ENCODE measurements at places on chromosomes 11 and 22. TPM values are rescaled to one million over a fixed set of nuclear protein-coding genes. Genes with fewer than 3 reads are reported as not detected.

TYR gene
- total RNA-seq: not detected

TEX12 gene
- total RNA-seq: not detected

ARFIP2 gene
- total RNA-seq: 58.5 TPM

CECR2 gene
- total RNA-seq: 2.3 TPM

CYTH4 gene
- total RNA-seq: 5.7 TPM

NRXN2 gene
- total RNA-seq: 2.3 TPM

CHEK2 gene
- total RNA-seq: not detected

PUS3 gene
- 19.4 TPM for total RNA-seq

PDGFB gene
- total RNA-seq: 24.8 TPM

DERL3 gene
- total RNA-seq: 1.2 TPM

PATE2 gene
- 0.85 TPM for total RNA-seq

SCN3B gene
- 2.4 TPM for total RNA-seq

DUSP8 gene
- under 0.01 TPM for total RNA-seq

PTPMT1 gene
- 38.5 TPM for total RNA-seq

PHF21A gene
- 25.1 TPM for total RNA-seq

BTBD18 gene
- total RNA-seq: not detected

IRAG1 gene
- 21.2 TPM for total RNA-seq

POLDIP3 gene
- 73.3 TPM for total RNA-seq

OR56A5 gene
- not detected for total RNA-seq

ADAMTS15 gene
- 16.6 TPM for total RNA-seq

OR2AG1 gene
- total RNA-seq: not detected

CTSC gene
- total RNA-seq: 28.8 TPM

TSPAN18 gene
- 117 TPM for total RNA-seq

ACRV1 gene
- not detected for total RNA-seq

ZBTB16 gene
- total RNA-seq: 196 TPM

GRAP2 gene
- total RNA-seq: not detected

C22orf31 gene
- total RNA-seq: not detected

OR51B5 gene
- total RNA-seq: not detected

OR52H1 gene
- not detected for total RNA-seq

HYOU1 gene
- 86.1 TPM for total RNA-seq

SPTY2D1 gene
- total RNA-seq: 16.5 TPM

PNPLA5 gene
- total RNA-seq: not detected

SCGB1D4 gene
- total RNA-seq: 2.0 TPM

GRIA4 gene
- total RNA-seq: 37.2 TPM

RRP8 gene
- 20.5 TPM for total RNA-seq

NPAS4 gene
- 12.6 TPM for total RNA-seq

SYCE3 gene
- not detected for total RNA-seq

CHST1 gene
- 7.9 TPM for total RNA-seq

SYT9 gene
- 0.29 TPM for total RNA-seq

B4GALNT4 gene
- total RNA-seq: 39.7 TPM
